COLO829 (cell line): ENCODE measurements at places on chromosomes 2 and 18.

GRCh38 chr2:221850076-221850475 lies 278.0 kb upstream of the EPHA4 start:
- DNase-seq = no peak

DNA sequence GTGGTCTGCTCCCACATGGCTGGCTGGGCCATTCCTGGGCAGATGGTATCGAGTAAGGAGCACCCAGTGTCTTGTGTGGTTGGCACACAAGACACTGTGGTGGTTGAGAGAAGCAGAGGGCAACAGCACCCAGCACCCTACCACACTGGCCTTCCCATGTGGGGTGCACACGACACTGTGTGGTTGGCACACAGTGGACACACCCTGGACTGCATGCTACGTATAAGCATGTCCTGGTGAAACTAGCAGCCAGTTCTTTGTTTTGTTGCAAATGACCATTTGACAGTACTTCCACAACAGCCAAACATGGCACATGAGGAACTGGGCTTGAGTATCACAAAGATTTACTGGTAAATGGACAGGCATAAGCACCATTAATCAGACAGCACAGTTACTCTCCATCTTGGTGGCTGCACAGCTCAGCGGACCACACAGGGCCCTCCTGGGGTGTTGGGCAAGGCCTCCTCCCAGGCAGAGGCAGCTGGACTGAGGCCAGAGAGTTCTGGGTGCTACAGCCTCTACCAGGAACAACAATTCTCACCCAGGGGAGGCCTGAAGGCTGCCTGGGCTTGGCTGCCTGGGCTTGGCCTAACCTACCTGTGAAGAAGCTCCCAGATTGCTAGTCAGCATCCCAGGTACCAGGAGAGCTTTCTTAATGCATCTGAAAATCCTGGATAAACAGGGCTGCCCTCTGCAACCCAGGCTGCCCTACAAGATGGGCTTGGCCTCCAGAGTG lies 59.3 kb upstream of the ALPP start:
- DNase-seq = no peak

DNA sequence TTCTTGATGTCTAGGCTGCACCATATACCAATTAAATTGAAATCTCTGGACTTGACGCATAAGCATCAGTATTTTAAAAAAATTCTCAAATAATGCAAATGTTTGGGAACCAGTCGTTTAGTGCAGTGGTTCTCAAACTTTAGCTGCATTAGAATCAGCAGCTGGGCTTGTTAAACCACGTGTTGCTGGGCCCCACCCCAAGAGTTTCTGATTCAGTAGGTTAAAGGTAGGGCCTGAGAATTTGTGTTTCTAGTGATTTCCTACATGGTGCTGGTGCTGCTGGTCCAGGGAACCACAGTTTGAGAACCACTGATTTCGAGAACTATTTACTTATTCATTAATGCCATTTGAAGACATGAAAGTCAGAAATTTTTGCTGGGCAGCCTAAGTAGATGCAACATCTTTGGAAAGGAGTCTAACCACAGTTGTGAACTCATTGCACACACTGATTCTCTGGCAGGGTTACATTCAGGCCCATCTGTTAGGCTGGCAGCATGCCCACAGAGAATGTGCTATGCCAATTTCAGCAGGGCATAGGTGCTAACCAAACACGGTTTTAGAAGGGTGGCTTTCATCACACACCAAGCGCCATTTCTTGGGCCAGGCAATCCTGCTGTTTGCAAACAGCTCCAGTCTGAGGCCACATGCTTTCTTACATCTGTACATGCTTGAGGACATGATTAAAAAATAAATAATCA lies 26.4 kb upstream of the ATP5MC3 start:
- no peak for DNase-seq

DNA sequence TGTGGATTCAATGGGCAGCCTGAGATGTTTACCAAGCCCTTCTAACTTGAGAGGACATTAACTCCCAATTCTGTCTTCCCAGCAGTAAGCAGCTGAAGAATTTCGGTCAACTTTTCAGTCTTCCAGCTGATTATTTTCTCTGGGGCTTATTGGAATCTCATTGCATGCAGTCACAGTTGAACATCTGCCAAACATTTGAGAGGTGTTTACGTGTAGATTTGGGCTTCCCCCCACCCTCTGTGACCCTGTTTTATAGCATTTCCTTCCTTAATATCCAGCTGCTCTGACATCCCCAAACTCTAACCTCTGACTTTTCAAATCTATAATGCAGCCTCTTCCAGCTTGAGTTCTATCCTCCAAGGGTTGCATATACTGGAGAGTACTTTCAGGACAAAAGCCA lies 16.5 kb upstream of the VIT start:
- DNase-seq = no peak
